ENCODE measurements at places on chromosomes 5 and 9.

- DNase-seq: no peak
These were observed 711.7 kb upstream of the EDIL3 start for GRCh38 chr5:85096421-85096820.

GRCh38 chr9:106691627-106692026 is 171.3 kb upstream of the ZNF462 start:
- no peak for DNase-seq

DNA sequence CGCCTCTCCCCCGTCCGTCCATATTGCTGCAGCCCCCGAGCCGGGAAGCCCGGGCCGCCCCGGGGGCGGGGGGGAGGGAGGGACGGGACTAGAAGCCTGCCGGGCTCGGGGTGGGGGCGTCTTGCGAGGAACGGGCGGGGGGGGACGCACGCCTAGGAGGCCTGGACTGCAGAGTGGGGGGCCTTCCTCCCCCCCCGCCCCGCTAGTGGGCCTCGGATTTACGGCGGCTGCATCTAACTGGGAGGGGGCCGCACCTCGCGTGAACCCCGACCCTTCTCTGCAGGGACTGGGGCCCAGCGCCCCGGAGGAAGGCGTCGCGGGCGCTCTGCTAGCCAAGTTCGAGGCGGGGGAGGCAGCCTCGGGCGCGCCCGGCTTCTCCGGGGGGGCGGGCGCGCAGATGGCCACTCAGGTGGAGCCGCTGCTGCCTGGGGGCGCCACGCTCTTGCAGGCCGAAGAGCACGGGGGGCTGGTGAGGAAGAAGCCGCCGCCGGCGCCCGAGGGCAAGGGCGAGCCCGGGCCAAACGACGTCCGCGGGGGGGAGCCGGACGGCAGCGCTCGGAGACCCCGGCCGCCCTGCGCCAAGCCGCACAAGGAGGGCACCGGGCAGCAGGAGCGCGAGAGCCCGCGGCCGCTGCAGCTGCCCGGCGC is at the start of gene LARP1:
TSS of gene LARP1 (plus strand) at position 17 of the 648 bp plus-strand sequence. CDS start at position 398, 381 bp downstream.
- DNase-seq: no peak

- DNase-seq: no peak
These were observed 84.2 kb upstream of the SPRY4 start for GRCh38 chr5:142408981-142409481.

- no peak for DNase-seq
These were observed 1587.7 kb upstream of the NUDT12 start for GRCh38 chr5:105150323-105150722.

- no peak for DNase-seq
These were observed 1939.8 kb downstream of the EFNA5 start for GRCh38 chr5:105730982-105731381.

GRCh38 chr5:151676314-151676712 is 10.4 kb downstream of the SPARC start:
- no peak for DNase-seq

DNA sequence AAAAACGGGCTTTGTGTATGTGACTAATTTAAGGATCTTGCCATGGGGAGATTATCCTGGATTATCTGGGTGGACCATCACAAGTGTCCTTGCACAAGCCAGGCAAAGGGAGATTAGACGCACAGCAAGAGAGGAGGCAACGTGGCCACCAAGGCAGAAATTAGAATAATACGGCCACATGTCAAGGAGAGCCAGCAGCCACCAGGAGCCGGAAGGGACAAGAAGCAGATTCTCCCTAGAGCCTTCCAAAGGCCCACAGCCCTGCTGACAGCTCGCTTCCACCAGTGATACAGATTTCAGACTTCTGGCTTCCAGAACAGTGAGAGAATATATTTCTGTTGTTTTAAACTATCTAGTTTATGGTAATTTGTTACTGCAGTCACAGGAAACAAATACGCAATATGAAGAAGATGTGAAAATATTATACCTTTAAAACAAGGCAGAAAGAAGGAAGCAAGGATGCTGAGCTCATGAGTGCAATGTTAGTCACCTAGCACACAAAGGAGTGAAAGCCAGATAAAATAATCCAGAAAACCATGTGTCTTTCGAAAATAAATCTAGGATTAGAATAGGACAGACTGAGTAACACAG is 28.7 kb upstream of the F2RL1 start:
- no peak for DNase-seq

DNA sequence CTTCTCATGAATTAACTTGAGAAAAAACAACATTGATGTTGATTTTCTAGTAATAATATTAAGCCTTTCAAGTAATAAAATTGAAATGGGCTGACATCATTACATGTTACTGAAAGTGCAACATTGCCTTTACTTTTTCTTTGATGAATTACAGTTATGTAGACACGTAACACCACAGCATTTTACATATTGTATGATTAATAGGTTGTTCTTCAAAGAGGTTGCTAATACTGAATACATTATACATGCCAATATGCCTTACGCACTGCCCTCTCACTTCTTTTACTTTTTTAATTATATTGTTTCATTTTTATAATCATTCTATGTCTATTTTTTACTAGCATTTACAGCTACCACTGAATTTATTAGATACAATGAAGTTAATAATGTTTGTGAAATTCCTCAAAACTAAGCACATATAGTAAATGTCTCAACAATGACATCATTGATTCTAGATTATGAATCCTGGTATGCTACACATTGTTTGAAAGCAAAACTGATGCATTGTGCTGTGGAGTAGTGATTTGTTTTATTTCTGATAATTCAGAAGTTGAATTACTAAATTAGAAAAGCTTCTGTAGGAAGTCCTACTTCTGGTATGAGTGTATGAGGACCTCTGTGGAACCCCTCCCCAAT is 464.4 kb upstream of the IZUMO3 start:
- no peak for DNase-seq

DNA sequence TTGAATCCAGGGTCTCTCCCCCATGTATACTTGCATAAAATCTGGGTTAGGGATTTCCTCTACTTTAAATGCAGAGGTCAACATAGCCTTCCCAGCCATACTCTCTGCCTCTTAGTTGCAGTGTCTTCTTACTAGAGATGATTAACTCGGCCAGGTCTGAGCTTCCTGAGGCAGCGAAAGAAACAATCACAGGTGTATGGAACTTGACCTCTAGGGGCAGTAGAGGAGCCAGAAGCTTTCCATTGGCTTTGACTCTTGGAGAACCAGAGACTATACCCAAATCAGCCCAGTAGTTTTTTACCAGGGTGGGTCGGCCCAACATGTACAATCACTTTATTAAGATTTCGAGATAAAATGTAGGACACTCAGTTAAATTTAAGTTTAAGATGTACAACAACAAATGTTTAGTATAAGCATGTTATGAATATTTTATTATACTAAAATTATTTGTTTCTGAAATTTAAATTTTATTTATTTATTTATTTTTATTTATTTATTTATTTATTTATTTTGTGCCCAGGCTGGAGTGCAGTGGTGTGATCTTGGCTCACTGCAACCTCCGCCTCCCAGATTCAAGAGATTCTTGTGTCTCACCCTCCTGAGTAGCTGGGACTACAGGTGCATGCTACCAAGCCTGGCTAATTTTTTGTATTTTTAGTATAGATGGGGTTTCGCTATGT is 48.0 kb upstream of the DMRT3 start:
- no peak for DNase-seq

- DNase-seq: no peak
These were observed 56.0 kb downstream of the ZNF510 start for GRCh38 chr9:96721731-96722429.

DNA sequence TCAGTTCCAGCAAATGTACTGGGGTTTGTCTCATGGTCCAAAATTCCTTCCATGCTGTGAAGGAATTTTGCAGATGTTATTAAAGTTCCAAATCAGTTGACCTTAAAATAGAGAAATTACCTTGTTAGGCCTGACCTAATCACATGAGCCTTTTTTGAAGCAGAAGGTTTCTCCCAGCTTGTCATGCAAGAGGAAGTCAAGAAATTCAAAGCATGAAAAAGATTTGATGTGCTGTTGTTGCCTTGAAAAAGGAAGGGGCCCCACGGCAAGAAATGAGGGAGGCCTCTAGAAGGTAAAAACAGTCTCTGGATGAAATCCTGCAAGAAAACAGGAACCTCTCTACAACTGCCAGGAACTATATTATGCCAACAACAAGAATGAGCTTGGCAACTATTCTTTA is 24.2 kb upstream of the HAPLN1 start:
- no peak for DNase-seq

DNA sequence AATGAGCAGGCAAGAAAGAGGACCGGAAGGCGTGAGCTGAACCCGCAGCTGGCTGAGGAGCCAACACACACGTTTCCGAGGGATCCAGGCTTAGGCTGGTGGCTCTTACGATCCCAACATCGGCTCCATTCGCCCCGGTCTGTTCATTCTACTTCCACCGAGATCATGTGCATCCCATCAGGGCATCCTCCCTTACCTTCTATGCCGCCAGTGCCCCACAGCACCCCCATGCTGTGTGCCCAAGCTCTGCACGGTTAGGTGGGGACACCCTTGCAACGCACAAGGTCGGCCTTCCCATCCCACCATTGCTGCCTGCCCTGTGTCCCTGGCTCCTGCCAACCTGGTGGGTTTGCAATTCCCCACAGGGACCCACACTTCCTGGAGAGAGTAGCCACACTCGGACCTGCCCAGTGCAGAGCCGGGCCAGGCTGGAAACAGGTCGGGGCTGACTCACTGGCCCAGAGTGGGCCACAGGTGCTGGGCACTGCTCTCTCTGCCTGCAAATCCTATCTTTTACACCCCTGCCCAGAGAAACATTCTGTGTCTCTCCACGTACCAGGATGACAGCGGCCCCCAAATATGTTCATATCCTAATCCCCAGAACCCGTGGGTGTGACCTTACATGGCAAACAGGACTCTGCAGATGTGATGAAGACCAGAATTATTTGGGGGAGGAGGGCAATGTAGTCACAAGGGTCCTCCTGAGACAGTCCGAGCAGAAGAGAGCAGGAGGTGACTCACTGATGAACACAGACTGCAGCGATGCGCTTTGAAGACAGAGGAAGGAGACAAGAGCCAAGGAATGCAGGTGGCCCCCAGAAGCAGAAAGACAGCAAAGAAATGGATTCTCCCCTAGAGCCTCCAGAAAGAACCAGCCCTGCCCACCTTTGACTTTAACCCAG is 182.2 kb downstream of the AUH start:
- no peak for DNase-seq

GRCh38 chr9:114680259-114681001 is 1.6 kb downstream of the TEX48 start:
- no peak for DNase-seq

- peak; percentile 67 for DNase-seq
These were observed 602.1 kb downstream of the TAF11L14 start for GRCh38 chr5:18236386-18236785.

GRCh38 chr9:73219985-73220626 is 68.4 kb downstream of the ANXA1 start:
- DNase-seq: peak; percentile 86

DNA sequence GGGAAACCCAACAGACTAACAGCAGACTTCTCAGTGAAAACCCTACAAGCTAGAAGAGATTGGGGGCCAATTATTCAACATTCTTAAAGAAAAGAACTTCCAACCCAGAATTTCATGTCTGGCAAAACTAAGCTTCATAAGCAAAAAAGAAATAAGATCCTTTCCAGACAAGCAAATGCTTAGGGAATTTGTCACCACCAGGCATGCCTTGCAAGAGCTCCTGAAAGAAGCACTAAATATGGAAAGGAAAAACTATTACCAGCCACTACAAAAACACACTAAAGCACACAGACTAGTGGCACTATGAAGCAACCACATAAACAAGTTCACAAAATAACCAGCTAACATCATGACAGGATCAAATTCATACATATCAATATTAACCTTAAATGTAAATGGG is 131.1 kb downstream of the OR2K2 start:
- DNase-seq: no peak

GRCh38 chr5:68406767-68407241 is 191.2 kb downstream of the PIK3R1 start:
- DNase-seq: no peak

- DNase-seq: no peak
These were observed 29.0 kb downstream of the ADAM19 start for GRCh38 chr5:157546456-157547100.

DNA sequence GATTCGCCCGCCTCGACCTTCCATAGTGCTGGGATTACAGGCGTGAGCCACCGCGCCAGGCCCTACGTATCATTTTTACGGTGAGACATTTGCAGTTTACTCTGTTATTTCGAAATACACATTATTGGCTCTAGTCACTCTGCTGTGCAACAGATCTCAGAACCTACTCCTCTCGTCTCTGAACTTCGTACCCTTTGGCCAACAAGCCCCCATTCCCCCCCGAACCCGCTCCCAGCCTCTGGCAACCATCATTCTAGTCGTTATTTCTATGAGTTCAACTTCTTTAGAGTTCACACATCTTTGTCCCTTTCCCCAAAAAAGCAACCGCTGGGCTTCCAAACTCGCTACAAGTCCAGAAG is 735 bp downstream of the PTGR1 start:
- DNase-seq: no peak

- DNase-seq: no peak
These were observed 2.0 kb upstream of the UAP1L1 start for GRCh38 chr9:137075275-137075775.

DNA sequence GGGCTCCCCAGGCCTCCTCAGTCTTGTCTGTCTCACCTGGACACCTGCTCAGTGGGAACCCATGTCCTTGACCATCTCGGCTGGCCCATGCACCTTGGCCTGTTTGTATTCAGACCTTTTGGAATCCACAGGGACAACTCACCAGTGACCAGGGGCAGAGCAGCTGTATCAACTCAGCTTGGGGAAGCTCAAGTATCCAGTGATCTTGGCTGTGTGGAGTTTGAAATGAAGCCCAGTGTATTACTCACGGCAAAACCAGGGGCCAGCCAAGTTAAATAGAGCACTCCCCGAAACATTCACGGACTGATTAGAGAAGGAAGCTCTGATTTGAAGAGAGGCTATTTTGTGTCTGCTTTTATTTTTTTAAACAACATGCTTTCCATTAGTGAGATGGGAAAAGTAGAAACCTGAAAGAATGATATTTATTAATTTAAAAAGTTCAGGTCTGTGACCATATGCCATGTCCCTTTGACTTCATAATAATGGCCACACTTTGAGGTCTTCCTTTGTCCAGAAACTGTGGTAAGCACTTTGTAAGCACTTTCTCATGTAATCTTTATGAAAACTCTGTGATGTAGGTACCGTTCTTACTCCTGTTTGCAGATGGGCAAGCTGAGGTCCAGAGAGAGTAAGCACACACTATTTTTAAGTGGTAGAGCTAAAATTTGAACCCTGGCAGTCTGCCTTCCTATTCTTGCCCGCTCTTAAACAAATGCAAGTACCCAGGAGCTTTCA is 656.5 kb downstream of the BNC2 start:
- peak; percentile 55 for DNase-seq

DNA sequence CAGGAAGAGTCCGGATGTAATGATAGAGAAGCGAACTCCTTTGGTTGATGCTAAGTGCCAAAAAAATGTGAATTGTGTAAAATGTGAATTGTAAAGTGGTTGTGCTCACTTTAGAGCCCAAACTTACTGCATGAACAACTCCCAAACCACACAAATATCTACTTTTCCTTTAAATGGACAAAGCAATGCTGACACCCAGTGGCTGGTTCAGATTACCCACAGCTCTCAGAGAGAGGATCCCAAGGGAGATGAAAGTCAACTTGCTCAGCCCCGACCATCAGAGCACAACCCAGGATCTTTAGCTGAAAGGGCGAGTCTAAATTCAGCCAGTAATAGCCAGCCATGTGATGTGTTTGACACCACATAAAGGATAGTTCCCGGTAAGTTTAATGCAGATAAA is 133.7 kb downstream of the NMUR2 start:
- no peak for DNase-seq

All from epithelial cell of prostate (primary cell).